ENCODE measurements at places on chromosomes 6 and 20.

DNA sequence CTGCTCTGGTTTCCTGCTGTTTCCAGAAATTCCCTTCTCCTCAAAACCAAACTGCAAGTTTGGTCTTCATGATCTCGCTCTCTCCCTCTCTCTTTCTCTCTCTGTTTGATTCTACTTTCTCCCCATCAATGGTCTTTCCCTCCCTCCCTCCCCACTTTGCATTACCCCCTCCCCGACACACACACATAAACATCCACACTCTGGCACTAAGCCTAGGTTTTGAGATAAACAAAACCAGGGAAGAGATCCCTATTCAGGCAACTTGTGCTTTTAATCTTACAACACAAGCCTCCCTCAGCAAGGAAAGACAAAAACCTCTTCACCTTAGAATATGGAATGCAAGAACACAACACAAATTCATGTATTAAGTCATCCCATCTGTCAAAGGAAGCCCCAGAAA, 73.5 kb upstream of the PTPRT start:
- DNase-seq, result no peak

DNA sequence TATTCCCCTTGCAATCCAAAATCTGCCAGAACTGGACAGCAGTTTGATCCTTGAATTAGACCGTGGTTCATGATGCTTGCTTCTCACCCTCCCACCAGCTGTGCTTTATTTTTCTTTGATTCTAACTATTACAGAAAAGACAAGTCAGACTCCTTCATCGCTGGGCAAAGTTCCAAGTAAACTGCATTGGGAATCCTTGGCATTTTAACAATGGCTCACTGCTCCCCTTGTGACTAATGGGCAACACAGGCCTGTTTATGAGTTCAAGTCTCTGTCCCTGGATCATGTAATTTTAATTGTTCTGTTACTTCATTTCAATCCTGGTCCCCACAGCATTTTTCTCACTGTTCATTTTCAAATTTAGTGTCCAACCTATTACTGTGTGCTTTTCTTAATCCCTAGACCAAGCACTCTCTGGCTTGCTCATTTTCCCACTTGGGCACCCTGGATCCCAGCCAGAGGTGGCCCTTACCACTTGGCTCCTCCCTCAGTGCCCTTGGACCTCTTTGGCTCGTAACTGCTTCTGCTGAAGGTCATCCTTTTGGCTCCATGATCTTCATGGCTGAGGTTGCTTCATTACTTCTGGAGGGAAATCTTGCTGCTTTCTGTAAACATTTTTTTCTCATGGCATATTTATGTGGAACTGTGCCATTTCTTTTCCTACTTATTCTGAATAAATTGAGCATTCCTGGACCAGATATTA, 32.8 kb downstream of the PSMB9 start:
- DNase-seq, result no peak

GRCh38 chr20:59737816-59738215, 133.5 kb downstream of the PHACTR3 start:
- DNase-seq, result no peak

- no peak for DNase-seq
Measured at GRCh38 chr6:42938987-42939809, 9.9 kb downstream of the CNPY3 start.

- no peak for DNase-seq
Measured at GRCh38 chr6:34154668-34155447, 9.0 kb upstream of the GRM4 start.

- no peak for DNase-seq
Measured at GRCh38 chr20:4883546-4883945, 117.8 kb downstream of the SLC23A2 start.

GRCh38 chr6:140345935-140346334, 971.5 kb upstream of the CITED2 start:
- DNase-seq, result no peak

DNA sequence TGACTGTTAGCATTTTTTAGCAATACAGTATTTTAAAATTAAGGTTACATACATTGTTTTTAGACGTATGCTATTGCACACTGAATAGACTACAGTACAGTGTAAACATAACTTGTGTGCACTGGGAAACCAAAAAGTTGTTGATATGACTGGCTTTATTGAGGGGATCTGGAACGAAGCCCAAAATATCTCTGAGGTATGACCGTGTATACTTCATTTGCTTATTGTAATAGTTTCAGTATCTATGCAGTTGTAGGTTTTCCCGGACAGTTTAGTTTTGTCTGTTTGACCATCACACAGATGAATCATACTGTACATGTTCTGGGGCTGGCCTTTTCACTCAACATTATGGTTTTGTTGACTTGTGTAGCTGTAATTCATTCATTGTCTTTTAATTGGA, 6.9 kb upstream of the ZBTB12 start:
- no peak for DNase-seq

DNA sequence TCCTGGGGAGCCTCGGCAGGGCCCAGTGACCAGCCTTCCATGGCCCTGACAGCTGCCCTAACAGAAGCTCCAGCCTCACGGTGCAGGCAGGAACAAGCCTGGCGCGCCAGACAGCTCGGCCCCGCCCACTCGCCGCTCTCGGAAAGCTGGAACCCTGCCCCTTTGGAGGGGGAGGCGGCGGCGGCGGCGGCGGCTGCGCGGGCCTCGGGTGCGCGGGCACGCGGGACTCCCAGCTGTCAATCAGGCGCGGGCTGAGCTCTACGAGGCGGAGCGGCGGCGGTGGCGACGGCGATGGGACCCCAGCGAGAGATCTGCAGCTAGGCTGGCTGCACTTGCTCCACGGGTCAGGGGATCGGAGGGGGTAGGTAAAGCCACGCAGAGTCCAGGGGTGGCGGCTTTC, at the start of gene NRSN1:
Gene NRSN1 (plus strand): TSS at position 236 of the 400 bp plus-strand sequence. CDS start 8,113 bp downstream, outside the sequence.
- peak; percentile 62 for DNase-seq

- no peak for DNase-seq
Measured at GRCh38 chr6:24504287-24504648, 9.5 kb downstream of the ALDH5A1 start.

DNA sequence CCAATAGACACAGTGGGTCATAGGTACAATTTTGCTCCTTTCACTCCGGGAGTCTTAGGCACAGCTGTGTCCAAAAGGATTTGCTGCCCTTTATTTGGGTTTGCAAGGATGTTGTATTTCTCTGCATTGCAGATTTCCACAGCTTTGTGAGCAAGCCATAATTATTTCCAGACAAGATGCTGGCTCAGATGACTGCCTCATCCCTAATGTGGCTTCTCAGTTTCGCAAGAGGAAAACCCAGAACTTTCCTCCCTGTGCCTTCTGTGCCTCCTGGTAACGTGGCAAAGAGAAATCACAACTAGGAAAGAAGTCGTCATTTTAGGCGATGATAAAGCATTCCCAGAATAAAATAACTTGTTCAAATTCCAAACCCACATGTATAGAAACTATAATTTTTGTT, 33.7 kb downstream of the FAM50B start:
- DNase-seq, result no peak

GRCh38 chr20:17421493-17421892, 109.7 kb downstream of the BFSP1 start:
- no peak for DNase-seq

GRCh38 chr6:101722991-101723579, 329.6 kb downstream of the GRIK2 start:
- no peak for DNase-seq

DNA sequence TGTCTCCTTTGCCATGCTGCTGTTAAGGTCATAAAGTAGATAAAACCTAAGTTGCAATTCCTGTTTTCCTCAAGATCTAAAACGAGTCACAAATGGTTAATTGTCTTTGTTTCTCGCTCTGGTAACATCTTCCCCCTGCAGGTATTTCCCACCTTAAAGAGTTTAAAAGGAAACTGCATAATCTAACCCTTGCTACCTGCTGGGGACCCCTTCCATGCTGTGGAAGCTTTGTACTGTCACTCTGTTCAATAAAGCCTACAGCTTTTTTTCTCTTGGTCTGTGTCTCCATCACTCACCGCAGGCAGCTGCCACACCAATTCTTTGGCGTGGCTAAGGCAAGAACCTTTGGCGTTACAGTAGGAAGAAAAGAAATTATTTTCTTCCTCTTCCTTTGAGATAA, 117.7 kb upstream of the GJE1 start:
- no peak for DNase-seq

GRCh38 chr6:34888514-34888856, 570 bp upstream of the ANKS1A start:
- no peak for DNase-seq

DNA sequence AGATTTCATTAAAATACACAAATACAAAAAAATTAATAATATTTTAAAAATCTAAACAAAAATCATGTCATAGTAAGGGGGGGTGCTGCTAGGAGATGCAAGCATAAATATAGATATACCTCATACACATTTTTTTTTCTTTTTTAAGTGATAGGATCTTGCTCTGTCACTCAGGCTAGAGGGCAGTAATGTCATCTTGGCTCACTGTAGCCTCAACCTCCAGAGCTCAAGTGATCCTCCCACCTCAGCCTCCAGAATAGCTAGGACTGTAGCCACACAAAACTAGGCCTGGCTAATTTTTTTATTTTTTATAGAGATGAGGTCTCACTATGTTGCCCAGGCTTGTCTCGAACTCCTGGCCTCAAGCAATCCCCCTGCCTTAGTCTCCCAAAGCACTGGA, 90.8 kb downstream of the HACE1 start:
- no peak for DNase-seq

DNA sequence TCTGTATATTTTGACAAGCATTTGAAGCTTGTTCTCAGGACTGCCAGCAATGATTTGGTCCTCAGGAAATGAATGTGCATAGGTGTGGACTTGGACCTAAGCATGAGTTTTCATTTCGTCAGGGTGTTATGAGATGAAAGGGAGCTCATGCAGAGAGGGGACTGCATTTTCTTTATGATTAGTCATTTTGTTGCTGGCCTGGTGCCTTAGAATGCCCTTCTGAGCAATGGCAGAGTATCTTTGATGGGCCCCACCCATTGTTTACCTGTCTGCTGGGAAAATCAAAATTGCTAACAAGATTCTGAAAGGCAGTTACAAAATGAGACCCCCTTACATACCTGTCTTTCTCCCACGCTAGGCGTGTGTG, 51.5 kb upstream of the MTHFD1L start:
- DNase-seq, result no peak

DNA sequence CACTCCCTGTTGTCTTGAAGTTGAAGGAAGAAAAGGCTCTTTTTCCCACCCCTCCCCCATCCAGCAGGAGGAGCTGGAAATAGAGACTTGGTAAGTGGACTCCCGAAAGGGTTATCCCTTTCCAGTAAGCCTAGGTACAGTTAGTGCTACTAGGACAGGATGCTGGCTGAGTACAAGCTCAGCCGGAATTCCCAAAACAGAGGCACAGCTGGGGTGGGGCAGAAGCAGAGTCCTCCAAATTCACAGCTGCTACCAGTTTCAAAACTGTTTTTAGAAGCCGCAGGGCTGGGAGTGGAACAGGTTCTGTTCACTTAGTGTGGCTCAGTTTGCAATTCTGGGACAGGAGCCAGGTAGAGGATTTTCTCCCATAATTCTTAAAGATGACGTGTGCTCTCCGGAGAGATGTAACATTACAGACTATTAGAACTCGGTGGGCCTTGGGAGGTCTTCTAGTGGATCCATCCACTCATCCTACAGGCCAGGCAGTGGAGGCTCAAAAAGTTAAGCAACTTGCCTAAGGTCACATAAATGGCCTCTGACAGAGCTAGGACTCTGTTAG, 19.0 kb upstream of the UTRN start:
- DNase-seq, result no peak

GRCh38 chr20:58571693-58572427, 56.7 kb upstream of the APCDD1L start:
- no peak for DNase-seq

DNA sequence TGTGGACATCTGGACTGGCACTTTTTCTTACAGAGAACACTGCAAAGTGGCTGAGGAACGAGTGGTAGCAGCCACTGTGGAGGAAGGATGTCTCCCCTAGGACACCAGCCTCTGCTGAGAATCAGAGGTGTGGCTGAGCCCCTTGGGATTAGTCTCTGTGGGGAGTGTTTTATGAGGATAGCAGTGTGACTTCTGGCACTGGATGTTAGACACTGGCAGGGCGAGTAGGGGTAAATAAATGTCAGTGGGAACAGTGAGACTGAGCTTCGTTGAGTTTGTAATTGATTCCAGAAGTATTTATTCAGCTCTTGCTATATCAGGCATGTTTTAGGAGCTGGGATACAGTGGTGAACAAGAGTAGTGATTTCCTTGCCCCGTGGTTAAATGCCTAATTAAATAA, 124.0 kb downstream of the JARID2 start:
- peak; percentile 67 for DNase-seq

GRCh38 chr6:42505385-42505718, 53.6 kb upstream of the TRERF1 start:
- DNase-seq, result no peak

DNA sequence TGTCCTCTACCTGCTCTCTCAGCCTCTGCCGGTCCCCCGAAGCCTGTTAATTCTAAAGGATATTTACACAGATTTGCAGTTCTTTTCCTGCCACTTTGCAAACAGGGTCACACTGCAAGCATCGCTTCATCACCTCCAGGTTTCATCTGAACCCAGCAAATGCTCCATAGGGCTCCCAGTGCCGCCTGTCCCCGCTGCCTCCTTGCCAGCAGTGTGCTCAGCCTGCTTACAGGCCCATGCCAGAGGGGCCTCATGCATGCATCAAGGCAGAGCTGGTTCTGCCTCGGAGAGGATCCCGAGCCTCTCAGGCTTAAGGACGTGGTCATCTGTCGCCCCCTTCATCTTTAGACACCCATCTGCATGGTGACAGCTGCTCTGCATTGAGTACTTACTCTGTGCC, 10.5 kb downstream of the SIRPA start:
- no peak for DNase-seq

GRCh38 chr6:166381733-166382499, 824 bp downstream of the MPC1 start:
- peak; percentile 59 for DNase-seq

- no peak for DNase-seq
Measured at GRCh38 chr6:85460921-85461797, 11.3 kb downstream of the NT5E start.

- DNase-seq, result no peak
Measured at GRCh38 chr20:52783769-52784168, 188.4 kb upstream of the TSHZ2 start.

DNA sequence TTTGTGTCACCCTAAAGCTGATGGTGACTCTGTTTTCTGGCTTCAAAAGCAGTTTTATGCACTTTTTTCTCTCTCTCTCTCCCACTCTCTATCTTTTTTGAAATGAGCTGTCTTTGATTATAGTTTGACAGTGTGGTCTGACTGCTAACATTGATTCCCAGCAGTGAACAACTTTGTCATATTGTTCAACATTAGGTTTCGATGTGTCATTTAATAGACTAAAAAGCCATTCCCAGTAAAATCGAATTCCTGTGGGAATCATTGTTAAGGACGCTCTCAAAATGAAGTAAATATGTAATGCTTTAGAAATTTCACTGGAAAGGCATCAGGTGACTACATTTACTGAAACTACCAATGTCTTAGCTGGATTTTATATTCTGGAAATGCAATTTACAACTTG, 69.9 kb upstream of the FLRT3 start:
- DNase-seq, result no peak

GRCh38 chr6:106163446-106163965, 77.4 kb downstream of the PRDM1 start:
- DNase-seq, result no peak

- no peak for DNase-seq
Measured at GRCh38 chr6:134863763-134864510, 86.0 kb downstream of the ALDH8A1 start.

GRCh38 chr20:11170565-11170964, 496.8 kb upstream of the JAG1 start:
- no peak for DNase-seq

GRCh38 chr6:101083533-101084175, 202.5 kb upstream of the ASCC3 start:
- no peak for DNase-seq
